ENCODE measurements at places on chromosomes 5 and 9. TPM values are rescaled to one million over a fixed set of nuclear protein-coding genes. Genes with fewer than 3 reads are reported as not detected.

- peak overlapping the region; percentile 92 for H3K4me3 ChIP-seq
- no peaks in the 10 kb centered on the region for H3K36me3 ChIP-seq
Measured at GRCh38 chr5:80654054-80654390, 430 bp upstream of the MSH3 start.

DNA sequence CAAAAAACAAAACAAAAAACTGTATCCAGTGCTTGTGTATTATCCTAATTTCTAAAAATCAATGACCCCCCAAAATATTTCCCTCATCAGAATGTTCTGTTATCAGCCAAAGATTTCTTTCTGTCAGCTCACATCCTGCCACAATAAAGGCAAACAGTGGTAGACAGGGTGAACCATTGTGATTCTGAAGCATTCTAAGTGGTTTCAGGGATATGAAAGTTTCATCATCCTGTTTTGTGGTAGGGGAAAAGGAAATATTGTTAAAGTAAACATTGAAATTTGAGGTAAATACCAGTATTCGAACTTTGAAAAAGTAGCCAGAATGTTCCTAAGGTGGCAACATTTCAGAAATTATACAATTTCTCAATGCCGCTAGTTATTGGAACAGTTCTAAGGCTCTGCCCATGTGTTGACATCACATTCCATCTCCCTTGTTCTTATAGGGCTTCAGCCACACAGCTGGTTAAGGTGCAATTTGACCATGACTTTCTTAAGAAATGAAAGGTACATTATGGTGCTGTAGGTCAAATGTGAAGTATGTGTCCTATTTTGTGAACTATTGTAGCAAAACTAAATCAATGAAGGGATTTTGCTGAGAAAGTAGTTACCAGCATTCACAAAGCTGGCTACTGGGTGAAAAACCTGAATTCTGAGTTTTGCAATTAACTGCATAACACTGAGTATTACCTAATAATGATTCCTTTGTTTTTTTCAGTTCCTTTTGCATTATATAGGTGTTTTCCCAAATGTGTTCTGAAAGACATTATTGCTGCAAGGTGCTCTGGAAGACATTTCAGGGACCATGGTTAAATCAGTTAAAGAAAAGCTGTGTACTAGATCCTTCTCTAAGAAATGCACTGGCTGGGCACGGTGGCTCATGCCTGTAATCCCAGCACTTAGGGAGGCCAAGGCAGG lies 107.6 kb upstream of the RASGRF2 start:
- no peak for DNase-seq
- H3K4me1 ChIP-seq = no peaks in the 10 kb centered on the region
- no peaks in the 10 kb centered on the region for H3K27me3 ChIP-seq
- no peak overlapping the region for H3K27ac ChIP-seq
- H3K4me3 ChIP-seq = no peak overlapping the region

DNA sequence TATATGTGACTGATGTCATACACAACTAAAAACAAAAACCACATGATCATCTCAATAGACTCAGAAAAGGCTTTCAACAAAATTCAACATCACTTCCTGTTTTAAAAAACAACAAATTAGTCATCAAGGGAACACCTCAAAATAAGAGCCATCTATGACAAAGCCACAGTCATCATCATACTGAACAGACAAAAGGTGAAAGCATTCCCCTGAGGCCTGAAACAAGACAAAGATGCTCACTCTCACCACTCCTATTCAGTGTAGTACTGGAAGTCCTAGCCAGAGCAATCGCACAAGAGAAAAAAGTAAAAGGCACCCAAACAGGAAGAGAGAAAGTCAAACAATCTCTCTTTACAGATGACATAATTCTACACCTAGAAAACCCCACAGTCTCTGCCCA lies 893.5 kb upstream of the EDIL3 start:
- no peak for DNase-seq
- no peaks in the 10 kb centered on the region for H3K27me3 ChIP-seq
- H3K4me1 ChIP-seq = no peaks in the 10 kb centered on the region
- H3K27ac ChIP-seq = no peak overlapping the region
- H3K4me3 ChIP-seq = no peak overlapping the region
- no peaks in the 10 kb centered on the region for H3K36me3 ChIP-seq

- no peak overlapping the region for H3K27ac ChIP-seq
- H3K4me3 ChIP-seq = no peak overlapping the region
- H3K36me3 ChIP-seq = no peaks in the 10 kb centered on the region
- H3K27me3 ChIP-seq = no peaks in the 10 kb centered on the region
Measured at GRCh38 chr9:124220946-124221451, 36.8 kb upstream of the NEK6 start.

DNA sequence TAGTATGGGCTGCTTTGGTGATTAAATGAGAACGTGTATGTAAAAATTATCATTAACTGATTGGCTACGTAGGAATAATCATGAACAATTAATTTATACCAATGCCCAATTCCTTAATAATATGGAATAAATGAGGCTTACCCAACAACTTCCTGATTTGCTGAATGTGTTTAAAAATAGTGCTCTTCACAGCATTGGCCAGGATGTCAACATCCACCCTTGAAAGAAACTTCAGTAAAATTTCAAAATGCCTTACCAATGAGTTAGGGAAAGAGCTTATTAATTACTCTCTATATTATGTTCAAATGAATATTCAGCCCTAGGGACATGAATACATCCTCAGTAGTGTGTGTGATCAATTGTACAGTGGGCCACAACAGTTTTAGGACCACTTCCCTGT lies 401.4 kb downstream of the PSAT1 start:
- H3K27me3 ChIP-seq = no peaks in the 10 kb centered on the region
- no peaks in the 10 kb centered on the region for H3K4me1 ChIP-seq
- no peak overlapping the region for H3K27ac ChIP-seq
- H3K36me3 ChIP-seq = no peaks in the 10 kb centered on the region

DNA sequence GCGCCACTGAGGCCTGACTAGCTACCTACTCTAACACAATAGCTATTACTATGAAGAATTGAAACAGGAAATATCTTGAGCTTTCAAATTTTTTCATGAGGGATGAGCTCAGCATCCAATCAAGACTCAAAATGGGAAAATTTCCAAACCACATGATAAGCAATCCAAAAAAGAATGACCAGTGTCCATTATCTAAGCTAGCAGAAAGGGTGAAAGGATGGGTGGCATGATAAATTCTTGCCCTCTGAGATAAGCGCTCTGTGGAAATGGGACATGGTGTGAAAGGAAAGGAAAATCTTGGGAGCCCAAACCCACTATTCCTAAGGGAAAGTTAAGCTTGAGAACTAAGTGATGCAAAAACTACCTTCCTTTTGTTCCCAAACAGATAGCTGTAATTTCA lies 170.2 kb upstream of the NREP start:
- DNase-seq = no peak
- no peaks in the 10 kb centered on the region for H3K27me3 ChIP-seq
- no peaks in the 10 kb centered on the region for H3K36me3 ChIP-seq
- H3K4me1 ChIP-seq = no peaks in the 10 kb centered on the region

- no peak overlapping the region for H3K27ac ChIP-seq
- no peak overlapping the region for H3K4me3 ChIP-seq
- H3K27me3 ChIP-seq = no peaks in the 10 kb centered on the region
- H3K36me3 ChIP-seq = no peaks in the 10 kb centered on the region
Measured at GRCh38 chr5:44833249-44833648, 24.5 kb downstream of the MRPS30 start.

DNA sequence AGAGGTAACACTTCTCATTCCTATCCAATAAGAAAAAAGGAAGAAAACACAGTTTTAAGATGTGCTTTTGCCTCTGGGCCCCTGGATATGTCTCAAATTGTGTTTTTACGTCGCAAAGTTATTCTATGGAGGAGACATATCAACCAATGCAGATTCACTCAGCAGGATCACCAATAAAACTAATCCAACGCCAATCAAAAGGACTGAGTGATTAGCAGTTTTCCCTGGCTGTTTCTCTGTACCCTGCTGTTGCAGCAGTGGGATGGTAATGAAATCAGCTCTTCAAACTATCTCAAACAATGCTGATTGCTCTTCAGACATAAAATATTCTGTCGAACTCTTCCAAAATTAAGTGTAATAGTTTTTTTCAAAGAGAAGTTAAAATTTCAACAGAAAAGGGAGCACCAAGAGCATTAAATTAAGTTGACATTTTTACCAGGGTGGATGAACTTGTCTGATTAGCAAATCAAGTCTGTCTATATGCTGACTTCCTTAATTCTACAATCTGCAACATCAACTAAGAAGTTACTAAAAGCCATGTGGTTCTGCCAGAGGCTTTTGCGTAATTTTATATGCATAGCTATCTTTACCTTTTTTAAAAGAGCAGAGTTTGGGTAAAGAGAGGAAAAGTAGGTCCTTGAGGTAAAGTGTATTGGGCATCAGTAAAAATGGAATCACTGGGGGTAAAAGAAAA lies 9.7 kb upstream of the HK3 start:
- H3K27ac ChIP-seq = no peak overlapping the region
- H3K4me3 ChIP-seq = no peak overlapping the region
- H3K36me3 ChIP-seq = no peaks in the 10 kb centered on the region
- H3K4me1 ChIP-seq = no peaks in the 10 kb centered on the region

GRCh38 chr9:116325924-116326323 lies 172.3 kb downstream of the PAPPA start:
- H3K36me3 ChIP-seq = no peaks in the 10 kb centered on the region
- H3K4me1 ChIP-seq = peaks cover 34% of the 10 kb centered on the region
- no peaks in the 10 kb centered on the region for H3K27me3 ChIP-seq

CCDC192 gene
- total RNA-seq = 12.9 TPM

SLC34A3 gene
- 0.25 TPM for total RNA-seq

PCDHB5 gene
- 10.5 TPM for total RNA-seq

GNE gene
- 22.7 TPM for total RNA-seq

FAM163B gene
- 2.8 TPM for total RNA-seq
